Neural crest cell (in vitro differentiated cells): ENCODE measurements at places on chromosomes 3 and 15. TPM values are rescaled to one million over a fixed set of nuclear protein-coding genes. Genes with fewer than 3 reads are reported as not detected.

GRCh38 chr3:40680685-40681657 lies 156.2 kb downstream of the ZNF621 start:
- DNase-seq: no peak
- H3K4me3 ChIP-seq: no peak overlapping the region
- no peak overlapping the region for H3K27ac ChIP-seq
- H3K36me3 ChIP-seq: no peaks in the 10 kb centered on the region
- H3K27me3 ChIP-seq: no peaks in the 10 kb centered on the region

DNA sequence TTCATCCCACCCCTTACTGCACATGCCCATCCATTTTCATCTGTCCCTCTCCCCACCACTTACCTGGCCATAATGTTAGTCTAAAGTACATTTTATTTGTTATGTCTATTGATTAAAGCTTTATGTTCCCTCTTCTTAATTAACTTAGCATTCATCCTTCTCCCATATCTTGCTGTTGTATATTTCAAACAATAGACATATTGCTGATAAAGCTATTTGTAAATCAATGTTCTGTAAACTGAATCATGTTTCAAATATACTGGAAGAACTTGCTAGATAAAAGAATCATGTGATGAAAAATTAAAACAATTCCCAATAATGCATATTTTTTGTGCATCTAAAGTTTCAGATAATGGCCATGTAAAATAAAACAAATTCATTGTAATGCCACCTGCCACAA lies 249.2 kb downstream of the IGSF11 start:
- H3K36me3 ChIP-seq: no peaks in the 10 kb centered on the region
- H3K27me3 ChIP-seq: no peaks in the 10 kb centered on the region
- DNase-seq: no peak
- H3K27ac ChIP-seq: no peak overlapping the region
- no peak overlapping the region for H3K4me3 ChIP-seq

- no peaks in the 10 kb centered on the region for H3K36me3 ChIP-seq
- DNase-seq: peak; percentile 63
- H3K4me3 ChIP-seq: peak within 1 kb of the TSS; percentile 98
- peak within 1 kb of the TSS; percentile 98 for H3K27ac ChIP-seq
- peaks cover 25% of the 10 kb centered on the region for H3K4me1 ChIP-seq
These were observed at the start of gene MRAS for GRCh38 chr3:138347960-138348753. TSS of gene MRAS (plus strand) at chr3:138348579. CDS start at chr3:138372884, 24,305 bp downstream.

GASK1A gene
- total RNA-seq: 2.1 and 2.9 TPM in 2 replicates

DNA sequence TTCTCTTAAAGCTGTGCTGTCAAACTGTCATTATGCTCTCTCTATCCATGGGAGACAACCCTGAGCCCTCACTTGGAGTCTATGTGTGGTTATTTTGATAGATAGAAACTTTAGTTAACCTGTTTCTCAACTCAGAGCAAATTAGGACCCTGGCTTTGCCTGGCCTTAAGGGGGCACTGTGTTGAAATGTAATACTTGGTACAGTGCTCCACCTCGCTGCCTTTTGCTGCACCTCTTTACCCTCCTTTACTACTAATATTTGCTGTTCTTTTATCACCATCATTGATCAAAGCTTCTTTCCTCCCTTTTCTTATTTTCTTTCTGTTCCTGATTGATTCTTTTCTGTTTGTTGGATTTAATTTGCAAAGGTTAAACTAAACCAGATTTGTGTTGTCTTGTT lies 34.3 kb downstream of the STT3B start:
- H3K36me3 ChIP-seq: no peaks in the 10 kb centered on the region
- H3K27ac ChIP-seq: no peak overlapping the region
- peaks cover 32% of the 10 kb centered on the region for H3K4me1 ChIP-seq

DNA sequence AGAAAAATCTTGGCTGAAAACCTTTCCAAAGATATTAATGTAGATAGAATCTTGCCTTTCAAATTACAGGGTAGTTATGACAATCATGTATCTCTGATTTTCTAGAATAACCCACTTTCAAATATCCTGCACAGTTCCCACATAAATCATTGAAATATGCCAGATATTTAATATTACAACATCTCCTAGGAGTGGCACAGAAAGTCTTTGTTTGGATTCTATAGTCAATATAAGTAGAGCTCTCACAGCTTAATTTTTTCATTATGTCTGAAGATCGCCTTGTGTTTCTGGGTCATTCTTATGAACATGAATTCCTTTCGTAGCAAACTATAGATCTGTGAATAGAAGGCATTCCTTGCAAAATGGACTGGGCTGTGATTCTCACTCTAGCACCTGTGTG lies 5.0 kb downstream of the RARB start:
- no peak for DNase-seq
- H3K27ac ChIP-seq: no peak overlapping the region
- H3K27me3 ChIP-seq: peaks cover 24% of the 10 kb centered on the region
- H3K36me3 ChIP-seq: no peaks in the 10 kb centered on the region
- H3K4me1 ChIP-seq: peaks cover 24% of the 10 kb centered on the region

- no peaks in the 10 kb centered on the region for H3K36me3 ChIP-seq
- no peak overlapping the region for H3K4me3 ChIP-seq
- no peak overlapping the region for H3K27ac ChIP-seq
- DNase-seq: no peak
- H3K27me3 ChIP-seq: no peaks in the 10 kb centered on the region
These were observed 127.4 kb upstream of the ADAMTS9 start for GRCh38 chr3:64815195-64815631.

DNA sequence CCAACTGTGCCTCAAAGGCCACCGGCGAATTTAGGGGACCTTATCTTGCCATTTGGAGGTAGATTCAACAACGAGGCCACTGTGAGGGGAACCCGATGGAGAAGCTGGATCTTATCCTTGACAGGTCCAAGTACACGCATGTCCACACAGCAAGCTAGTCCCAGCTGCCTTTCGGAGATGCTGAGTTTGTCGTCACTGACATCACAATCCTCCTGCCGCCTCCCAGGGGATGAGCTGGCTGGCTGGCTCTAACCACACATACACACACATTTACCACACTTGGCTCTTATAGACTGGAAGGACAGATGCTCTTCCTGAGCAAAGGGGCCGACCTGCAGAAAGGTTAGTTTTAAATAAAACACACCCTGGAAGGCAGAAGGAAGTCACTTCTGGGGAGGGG lies 176.3 kb downstream of the STT3B start:
- no peak overlapping the region for H3K4me3 ChIP-seq
- peaks cover 6% of the 10 kb centered on the region for H3K36me3 ChIP-seq
- H3K27me3 ChIP-seq: no peaks in the 10 kb centered on the region
- DNase-seq: no peak
- H3K4me1 ChIP-seq: no peaks in the 10 kb centered on the region

DNA sequence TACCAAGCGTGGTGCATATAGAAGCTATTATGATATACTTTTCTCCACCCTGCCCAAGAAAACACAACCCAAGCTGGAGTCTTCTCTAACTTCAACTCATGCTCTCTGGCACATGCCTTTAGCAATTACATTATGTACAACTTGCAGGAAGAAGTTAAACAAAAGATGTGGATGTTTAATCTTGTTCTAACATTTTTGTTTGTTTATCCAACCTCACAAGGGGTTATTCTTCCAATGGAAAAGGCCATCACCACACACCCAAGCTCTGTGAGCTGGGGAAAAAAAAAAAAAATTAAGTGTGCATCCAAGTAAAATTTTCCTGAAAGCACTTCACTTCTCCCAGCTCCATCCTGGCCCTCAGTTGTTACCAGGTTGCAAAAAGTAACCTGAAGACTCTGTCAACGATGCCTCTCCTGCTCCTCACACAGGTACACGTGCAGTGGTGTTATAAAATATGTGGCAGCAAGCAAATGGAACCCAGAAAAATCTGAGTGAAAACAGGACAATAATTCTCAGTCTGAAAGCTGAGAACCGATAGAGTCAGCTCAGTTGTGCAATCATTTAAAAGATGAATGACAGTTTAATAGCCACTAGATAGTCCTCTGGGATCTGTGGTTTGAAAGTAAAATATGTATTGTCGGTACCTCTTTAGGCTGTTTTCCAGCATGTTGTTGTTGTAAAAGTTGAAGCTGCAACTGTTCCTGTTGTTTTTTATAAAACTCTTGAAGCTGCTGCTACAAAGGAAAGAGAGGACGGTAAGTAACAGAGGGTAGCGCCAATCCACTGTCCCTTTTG lies 531.4 kb downstream of the FOXP1 start:
- no peak for DNase-seq
- H3K27me3 ChIP-seq: no peaks in the 10 kb centered on the region
- H3K36me3 ChIP-seq: no peaks in the 10 kb centered on the region
- no peak overlapping the region for H3K4me3 ChIP-seq
- H3K27ac ChIP-seq: no peak overlapping the region

DNA sequence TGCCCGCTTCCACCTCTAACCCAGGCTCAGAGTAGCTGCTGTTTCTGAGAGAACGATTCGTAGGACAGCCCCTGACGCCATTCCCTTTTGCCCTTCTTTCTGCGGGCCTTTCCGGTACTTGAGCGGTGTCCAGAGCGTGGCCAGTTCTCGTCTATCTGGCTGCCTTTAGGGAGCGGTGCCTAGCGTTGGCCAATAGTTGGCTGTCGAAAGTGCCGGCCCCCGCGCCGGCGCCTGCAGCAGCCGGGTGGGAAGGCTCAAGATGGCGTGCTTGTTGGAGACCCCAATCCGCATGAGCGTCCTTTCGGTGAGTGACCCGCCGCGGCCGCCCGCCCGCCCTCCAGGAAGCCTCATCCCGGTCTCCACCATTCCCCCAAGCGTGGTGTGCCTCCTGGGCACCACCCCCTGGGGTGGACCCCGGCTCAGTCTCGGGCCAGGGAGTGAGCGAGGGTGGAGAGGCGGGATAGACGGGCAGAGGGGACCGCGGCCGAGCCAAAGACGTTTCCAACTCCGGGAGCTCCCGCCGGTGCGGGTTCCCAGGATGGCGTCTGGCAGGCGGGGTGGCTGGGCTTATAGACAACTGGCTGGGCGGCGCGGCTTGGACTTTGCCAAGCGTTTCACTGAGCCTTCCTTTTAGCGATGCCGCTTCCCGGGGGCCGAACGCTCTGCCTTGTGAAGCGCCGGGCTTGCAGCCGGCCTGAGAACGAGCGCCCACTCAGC lies at the start of gene ARMC8:
ARMC8 (plus strand) TSS at position 6 of the 717 bp plus-strand sequence; CDS start at position 260, 254 bp downstream.
- peak within 1 kb of the TSS; percentile 98 for H3K4me3 ChIP-seq
- DNase-seq: peak; percentile 48
- H3K36me3 ChIP-seq: peaks cover 6% of the 10 kb centered on the region

DNA sequence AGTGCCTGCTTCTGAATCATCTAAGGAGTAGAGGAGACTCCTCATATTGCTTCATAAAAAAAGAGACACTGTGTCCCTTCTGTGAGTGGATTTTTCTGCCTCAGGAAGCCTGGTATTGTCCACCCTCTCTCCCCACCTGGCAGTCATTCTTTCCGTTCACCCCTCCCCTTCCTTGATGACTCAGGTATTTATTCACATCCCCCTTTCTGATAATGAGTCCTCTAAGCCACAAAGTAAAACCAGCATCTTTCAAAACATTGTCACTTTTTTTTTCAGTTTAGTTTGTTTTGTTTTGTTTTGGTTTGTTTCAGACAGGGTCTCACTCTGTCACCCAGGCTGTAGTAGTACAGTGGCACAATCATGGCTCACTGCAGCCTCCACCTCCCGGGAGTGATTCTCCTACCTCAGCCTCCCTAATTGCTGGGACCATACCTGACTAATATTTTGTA lies 65.2 kb upstream of the UBE2E1 start:
- H3K4me3 ChIP-seq: no peak overlapping the region
- peaks cover 43% of the 10 kb centered on the region for H3K27me3 ChIP-seq
- no peaks in the 10 kb centered on the region for H3K36me3 ChIP-seq
- no peak overlapping the region for H3K27ac ChIP-seq
- no peak for DNase-seq

DNA sequence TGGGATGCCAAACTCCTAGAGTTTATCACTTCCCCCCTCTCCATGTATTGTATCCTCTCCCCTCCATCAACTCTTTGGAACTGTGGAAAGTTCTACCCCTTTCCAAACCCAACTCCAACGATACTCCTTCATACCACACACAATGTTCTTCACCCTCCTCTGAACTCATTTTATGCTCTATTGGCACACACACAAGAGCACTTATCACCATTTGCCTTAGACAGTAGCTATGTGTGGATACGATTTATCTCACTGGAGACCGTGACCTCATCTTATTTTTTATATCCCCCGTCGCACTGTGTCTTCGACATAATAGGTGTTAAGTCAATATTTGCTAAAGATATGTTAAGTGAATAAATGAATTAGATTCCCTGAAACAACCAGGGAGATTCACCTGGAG lies 316.5 kb upstream of the PROK2 start:
- no peak overlapping the region for H3K4me3 ChIP-seq
- no peak for DNase-seq
- H3K36me3 ChIP-seq: no peaks in the 10 kb centered on the region
- no peak overlapping the region for H3K27ac ChIP-seq
- peaks cover 97% of the 10 kb centered on the region for H3K27me3 ChIP-seq

- H3K27ac ChIP-seq: no peak overlapping the region
- H3K27me3 ChIP-seq: peaks cover 10% of the 10 kb centered on the region
- no peak for DNase-seq
- no peak overlapping the region for H3K4me3 ChIP-seq
These were observed 21.6 kb upstream of the TASOR start for GRCh38 chr3:56704706-56705105.
